ENCODE measurements at places on chromosomes 6 and 20. TPM values are rescaled to one million over a fixed set of nuclear protein-coding genes. Genes with fewer than 3 reads are reported as not detected.

DNA sequence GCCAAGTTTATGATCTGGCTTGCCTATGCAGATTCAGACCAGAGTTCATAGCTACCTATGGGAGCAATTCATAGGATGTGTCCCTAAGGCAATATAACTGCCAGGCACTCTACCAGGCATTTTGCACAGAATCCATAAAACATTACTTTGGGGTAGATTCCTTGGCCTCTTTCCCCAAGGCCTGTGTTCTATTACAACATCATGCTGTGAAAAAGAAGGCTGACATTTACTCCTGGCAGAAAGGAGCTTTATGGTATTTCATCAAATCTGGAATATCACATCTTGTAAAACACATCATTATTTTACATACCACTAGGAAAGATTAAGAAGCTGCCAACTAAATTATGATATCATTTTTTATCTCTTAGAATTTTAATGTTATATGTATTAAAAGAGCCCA is 287.0 kb upstream of the MARCKS start:
- no peak for DNase-seq

GRCh38 chr6:128827675-128828464 is 55.1 kb upstream of the LAMA2 start:
- no peak for DNase-seq

GRCh38 chr6:84018453-84019061 is 15.0 kb upstream of the MRAP2 start:
- DNase-seq, result no peak

- DNase-seq, result no peak
Observed at GRCh38 chr6:105212587-105212986, 32.8 kb upstream of the POPDC3 start.

- no peak for DNase-seq
Observed at GRCh38 chr6:63527658-63528514, 44.4 kb upstream of the LOC128125822 start.

DNA sequence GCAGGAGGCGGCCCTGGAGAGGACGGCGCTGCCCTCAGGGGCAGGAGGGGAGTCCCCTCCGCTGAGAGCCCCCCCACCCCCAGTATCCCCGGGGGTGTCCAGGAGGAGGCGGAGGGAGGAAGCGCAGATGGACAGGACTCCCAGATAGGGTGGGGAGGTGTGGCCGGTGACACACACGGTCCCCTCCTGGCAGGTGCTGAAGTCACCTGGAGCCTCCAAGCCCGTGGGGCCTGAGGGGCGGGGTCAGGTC is 1.4 kb downstream of the STMN3 start:
- DNase-seq, result no peak

DNA sequence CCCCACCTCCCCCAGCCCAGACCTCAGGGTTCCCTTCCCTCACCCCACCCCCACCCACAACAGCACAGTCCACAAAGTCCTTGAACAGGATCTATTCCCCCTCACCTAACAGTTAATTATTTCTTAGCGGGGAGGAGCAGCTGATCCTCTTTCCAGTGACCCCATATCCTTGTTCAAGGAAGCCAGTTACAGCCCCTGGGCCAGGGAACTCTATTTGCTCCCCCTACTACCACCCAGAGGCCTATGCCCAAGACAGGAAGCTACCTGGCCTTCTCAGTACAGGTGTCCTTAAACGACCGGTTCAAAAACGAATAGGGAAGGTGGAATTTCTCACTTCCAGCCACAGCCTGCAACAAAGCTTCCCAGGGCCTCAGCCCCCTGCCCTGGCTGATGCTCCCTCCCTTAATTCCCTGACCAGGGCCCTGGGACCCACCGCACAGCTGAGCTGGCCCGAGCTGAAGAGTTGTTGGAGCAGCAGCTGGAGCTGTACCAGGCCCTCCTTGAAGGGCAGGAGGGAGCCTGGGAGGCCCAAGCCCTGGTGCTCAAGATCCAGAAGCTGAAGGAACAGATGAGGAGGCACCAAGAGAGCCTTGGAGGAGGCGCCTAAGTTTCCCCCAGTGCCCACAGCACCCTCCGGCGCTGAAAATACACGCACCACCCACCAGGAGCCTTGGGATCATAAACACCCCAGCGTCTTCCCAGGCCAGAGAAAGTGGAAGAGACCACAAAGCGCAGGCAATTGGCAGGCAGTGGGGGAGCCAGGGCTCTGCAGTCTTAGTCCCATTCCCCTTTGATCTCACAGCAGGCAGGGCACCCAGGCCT is 778 bp downstream of the MCCD1 start:
- no peak for DNase-seq

DNA sequence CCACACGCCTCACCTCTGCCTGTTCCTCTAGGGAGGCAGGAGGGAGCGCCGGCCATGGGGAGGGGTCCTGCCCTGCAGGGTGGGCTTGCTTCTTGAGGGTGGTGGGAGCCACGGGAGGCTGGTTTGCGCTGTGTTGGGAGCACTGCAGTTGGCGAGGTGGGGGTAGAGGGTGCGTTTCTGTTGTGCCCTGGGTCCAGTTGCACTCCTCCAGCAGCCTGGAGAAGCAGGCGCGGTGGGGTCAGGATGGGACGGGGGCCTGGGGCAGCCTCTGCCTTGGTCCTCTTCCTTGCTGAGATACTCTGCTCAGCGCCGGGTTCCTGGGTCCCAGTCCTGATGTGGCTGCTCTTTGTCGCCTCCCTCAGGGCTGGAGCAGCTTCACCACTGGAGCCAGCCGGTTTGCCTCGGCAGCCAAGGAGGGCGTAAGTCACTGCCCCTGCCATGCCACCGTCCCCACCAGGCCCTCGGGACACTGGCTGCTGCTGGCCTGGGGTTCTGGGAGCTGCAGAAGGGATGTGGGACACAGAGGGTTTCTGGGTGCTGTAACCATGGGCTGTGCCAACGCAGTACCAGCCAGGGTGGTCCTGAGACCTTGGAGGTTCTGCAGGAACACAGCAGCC is 8.4 kb downstream of the ARFGAP1 start:
- DNase-seq, result no peak

Gene ITPR3
- 58.2 TPM for polyA plus RNA-seq

Gene NFATC2
- 7.5 TPM for polyA plus RNA-seq

Gene RIN2
- polyA plus RNA-seq, result 9.1 TPM

Gene KIF13A
- 20.8 TPM for polyA plus RNA-seq

Gene ZCCHC3
- polyA plus RNA-seq, result 21.2 TPM
